CD4-positive, alpha-beta T cell treated with Interleukin-4 for 4 hours (primary cell): ENCODE measurements at places on chromosomes 2 and 18.

DNA sequence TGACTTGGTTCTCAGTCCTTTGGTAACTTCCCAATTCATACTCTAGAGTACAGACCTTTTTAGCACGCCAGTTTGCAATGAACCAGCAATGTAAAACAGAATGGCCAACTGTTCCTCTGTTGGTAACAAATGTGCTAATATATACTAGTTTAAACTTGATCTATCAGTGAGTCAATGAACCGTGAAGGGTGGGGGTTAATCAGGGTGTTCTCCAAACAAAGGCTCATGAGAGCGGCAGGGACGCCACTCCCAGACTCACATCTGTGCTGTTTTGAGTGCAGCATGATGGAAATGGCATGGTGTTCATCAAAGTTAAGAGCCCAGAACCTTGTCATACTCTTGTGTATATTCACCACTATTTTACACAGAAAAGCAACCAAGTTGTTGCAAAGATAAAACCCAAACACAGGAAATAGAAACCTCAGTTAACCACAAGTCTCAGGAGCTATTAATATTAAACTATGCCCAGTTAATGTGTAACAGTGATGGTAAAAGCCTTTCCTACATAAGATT lies 70.3 kb downstream of the CERKL start:
- DNase-seq: peak; percentile 6

- no peak for DNase-seq
These were observed 23.8 kb downstream of the SERTAD2 start for GRCh38 chr2:64629875-64630274.

GRCh38 chr2:152380261-152381055 lies 45.5 kb downstream of the FMNL2 start:
- DNase-seq: no peak

GRCh38 chr2:113283704-113284284 lies 5.1 kb upstream of the PAX8 start:
- no peak for DNase-seq

GRCh38 chr2:68411397-68412126 lies 46.5 kb downstream of the PLEK start:
- DNase-seq: no peak

GRCh38 chr2:107354175-107354574 lies 468.2 kb upstream of the ST6GAL2 start:
- no peak for DNase-seq

DNA sequence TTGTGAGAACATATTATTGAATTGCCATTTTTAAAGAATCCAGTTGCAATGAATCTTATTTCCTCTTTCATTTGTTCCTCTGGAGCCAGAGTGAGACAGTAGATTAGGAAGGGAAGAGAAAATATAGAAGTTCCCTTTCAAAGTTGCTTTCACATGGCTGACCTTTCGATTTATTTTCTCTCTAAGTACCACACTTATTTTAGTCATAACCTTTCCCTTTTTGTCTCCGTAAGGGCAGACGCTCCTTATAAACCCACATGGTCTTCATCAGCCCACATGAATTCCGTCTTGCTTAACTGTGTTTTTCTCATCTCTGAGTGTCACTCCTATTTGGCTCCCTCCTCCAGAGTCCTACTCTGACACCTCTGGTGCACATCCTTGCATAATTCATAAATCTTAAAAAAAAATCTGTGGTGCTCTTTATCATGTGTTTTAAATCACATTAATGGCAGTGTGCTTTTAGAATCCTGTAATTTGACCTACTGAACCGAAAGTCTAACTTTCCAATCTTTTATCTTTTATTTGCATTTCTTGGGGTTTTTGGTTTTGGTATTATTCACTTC lies 38.5 kb upstream of the ZNF396 start:
- DNase-seq: peak; percentile 2

- DNase-seq: no peak
These were observed 53.1 kb downstream of the CHRNA1 start for GRCh38 chr2:174711206-174711605.

DNA sequence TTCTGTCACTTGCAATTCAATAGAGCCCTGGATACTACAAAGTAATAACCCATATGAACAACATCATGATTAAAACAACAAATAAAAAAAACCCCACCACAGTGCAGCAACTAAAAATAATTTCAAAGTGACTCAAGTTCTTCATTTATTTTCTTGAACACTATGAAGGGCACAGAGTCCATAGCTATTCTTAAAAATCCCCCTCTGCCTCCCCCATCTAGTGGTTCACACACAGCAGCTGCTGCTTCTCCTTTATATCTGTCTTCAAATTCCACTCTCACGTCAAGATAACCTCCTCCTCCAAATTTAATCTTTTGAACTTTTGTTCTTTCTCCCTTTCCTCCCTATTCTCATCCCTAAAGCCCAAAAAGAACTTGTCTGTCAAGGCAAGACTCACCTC lies 591.3 kb downstream of the ZEB2 start:
- no peak for DNase-seq

DNA sequence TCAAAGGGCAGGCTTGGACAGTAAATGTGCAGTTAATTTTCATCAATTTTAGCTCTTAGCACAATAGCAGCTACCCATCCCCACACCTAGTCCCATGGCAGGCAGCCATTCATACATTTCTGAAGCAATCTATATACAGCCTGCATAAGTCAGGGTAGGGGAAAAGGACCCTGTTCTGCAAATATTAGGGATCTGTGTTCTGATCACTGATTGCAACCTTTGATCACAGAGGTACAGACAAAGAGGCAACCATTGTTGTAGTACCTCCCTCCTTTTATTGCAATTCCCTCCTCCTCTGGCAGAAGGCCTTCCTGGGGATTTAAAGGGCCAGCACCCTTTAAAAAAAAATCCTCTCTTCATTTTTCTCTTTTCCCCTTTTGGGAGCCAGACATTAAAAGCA lies 58.3 kb downstream of the KANSL1L start:
- no peak for DNase-seq

GRCh38 chr2:228627510-228627909 lies 446.0 kb upstream of the SPHKAP start:
- DNase-seq: no peak

- DNase-seq: no peak
These were observed 47.0 kb downstream of the MTCL1 start for GRCh38 chr18:8752329-8752728.

- DNase-seq: no peak
These were observed 78.3 kb downstream of the KCMF1 start for GRCh38 chr2:85049236-85049635.
